ENCODE measurements at places on chromosomes 2 and 18.
A peak's percentile ranks its signal among the peaks of the same experiment; 100 is the strongest.

- DNase-seq = no peak
Observed at GRCh38 chr2:95670686-95671085, 78.9 kb downstream of the TRIM43 start.

DNA sequence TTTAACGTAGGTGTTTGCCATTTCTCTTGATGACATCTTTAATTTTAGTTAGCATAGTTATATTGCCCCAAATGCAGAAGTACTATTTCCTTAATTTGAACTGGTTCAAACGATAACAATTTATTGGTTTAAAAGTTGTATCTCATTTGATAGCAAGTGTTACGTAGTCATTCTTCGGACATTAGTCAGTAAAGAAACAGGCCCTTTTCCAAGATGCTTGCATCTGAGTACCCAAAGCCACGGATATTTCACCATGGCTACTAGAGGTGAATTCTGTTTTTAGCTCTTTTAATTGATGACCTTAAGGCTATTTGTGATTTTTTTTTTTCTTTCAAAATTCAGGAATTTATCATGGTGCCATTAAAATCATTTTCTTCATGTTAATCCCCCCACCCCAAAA, 32.1 kb downstream of the GLS start:
- no peak for DNase-seq

DNA sequence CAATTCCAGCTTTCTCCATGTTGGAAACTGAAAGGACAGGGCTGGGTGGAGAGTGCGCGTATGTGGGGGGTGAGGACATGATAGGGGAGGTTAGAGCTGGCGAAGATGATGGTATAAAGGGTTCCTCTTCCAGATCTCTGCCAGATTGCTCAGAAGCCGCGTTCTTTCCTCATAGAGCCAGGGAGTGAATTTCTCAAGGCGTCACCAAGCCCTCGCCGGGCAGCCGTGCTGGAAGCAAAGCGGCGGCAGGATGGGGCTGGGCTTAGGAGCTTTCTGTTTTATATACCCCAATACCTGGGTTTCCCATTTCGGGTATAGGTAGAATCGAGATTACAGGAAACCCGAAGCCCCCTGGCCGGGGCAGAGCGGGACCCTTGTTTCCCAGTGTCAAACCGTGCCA, 43.8 kb downstream of the DDX18 start:
- DNase-seq = no peak

DNA sequence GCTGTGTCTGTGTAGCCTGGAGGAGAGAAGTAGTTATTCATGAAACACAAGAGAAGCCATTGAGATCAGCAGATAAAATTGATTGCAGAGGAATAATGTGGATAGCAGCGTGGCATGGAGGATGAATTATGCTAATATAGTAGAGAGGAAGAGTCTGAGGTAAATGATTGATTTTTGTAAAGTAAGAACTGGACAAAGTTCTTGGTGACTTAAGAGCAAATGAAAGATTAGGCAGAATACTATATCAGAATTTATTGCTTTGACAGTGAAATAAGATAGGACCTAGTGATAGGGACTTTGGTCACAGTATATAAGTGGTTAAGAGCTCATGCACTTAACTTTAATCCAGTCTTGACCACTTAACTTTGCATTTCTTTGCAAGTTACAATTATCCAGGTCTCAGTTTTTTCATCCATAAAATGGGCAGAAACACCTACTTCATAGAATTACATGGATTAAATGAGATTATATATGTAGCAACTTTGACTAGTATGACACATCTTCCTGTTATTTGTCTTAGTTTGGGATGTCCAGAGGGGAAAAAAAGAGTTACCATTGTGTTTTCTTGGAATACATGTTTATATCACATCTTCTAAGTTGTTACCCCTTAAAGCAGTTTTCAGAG, 29.1 kb downstream of the ACVR2A start:
- no peak for DNase-seq

GRCh38 chr2:209933499-209934483, 68.6 kb upstream of the RPE start:
- DNase-seq = peak; percentile 89

DNA sequence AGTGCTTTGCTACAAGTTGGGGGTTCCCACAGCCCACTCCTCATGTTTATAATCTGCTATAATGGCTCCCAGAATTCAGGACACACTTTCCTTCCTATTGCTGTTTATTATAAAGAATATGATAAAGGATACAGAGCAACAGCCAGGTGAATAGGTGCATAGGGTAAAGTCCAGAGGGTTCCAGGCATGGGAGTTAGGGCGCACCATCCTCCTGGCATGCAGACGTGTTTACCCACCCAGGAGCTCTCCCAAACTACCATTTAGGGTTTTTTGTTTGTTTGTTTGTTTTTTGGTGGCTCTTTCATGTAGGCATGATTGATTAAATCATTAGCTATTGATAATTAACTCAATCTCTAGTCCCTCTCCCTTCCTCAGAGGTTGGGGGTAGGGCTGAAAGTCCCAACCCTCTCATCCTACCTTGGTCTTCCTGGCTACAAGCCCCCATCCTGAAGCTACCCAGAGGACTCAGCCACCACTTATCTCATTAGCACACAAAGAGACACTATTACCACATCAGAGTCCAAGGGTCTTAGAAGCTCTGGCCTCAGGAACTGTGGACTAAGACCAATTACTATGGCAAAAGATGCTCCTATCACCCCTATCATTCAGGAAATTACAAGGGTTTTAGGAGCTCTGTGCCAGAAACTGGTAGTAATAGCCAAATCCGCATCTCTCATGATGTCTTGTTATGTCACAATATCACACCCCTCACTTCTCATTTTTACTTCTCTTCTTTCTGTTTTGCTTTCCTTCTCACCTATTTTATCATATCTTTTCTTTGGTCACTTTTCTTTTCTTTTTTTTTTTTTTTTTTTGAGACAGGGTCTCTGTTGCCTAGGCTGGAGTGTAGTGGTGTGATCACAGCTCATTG, 154.9 kb upstream of the TTC39C start:
- no peak for DNase-seq

DNA sequence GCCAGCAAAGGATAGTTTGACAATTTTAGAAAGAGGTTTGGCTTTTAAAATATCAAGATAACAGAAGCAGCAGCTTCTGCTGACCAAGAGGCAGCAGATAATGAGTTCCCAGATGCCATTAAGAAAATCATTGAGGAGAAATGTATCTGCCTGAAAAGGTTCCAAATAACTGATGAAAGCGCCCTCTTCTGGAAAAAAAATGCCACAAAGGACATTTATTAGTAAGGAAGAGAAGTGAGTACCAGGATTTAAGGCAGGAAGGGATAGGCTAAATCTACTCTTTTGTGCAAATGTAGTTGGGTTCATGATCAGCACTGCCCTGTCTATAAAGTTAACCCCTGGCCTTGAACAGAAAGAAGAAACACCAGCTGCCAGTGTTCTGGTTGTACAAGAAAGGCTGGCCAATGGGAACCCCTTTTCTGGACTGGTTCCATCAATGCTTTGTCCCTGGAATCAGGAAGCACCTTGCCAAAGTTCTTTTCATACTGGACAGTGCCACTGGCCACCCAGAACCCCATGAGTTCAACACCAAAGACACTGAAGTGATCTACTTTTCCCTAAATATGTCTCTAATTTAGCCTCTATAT, 40.6 kb downstream of the DHX57 start:
- no peak for DNase-seq

Data from Ammon's horn (tissue), 1 donor.